Activated CD4-positive, alpha-beta memory T cell treated with anti-CD3 and anti-CD28 coated beads, Interleukin-2, amount 10 ng/mL, durations not matched to agents 7 days and 5 days (primary cell): ENCODE measurements at places on chromosomes 13 and 19. TPM values are rescaled to one million over a fixed set of nuclear protein-coding genes. Genes with fewer than 3 reads are reported as not detected.

- no peak overlapping the region for H3K4me3 ChIP-seq
- DNase-seq, result no peak
- H3K4me1 ChIP-seq, result no peaks in the 10 kb centered on the region
- H3K36me3 ChIP-seq, result no peaks in the 10 kb centered on the region
Observed at GRCh38 chr13:26236296-26236695, 14.2 kb upstream of the RNF6 start.

- no peaks in the 10 kb centered on the region for H3K27me3 ChIP-seq
- no peaks in the 10 kb centered on the region for H3K4me1 ChIP-seq
- no peak for DNase-seq
- H3K4me3 ChIP-seq, result no peak overlapping the region
- H3K36me3 ChIP-seq, result peaks cover 11% of the 10 kb centered on the region
Observed at GRCh38 chr19:58035863-58036262, 2.0 kb downstream of the ZSCAN1 start.

GRCh38 chr19:41025871-41026270 lies 34.8 kb downstream of the CYP2B6 start:
- peaks cover 28% of the 10 kb centered on the region for H3K27me3 ChIP-seq
- H3K27ac ChIP-seq, result no peak overlapping the region
- no peak overlapping the region for H3K4me3 ChIP-seq
- no peaks in the 10 kb centered on the region for H3K4me1 ChIP-seq
- no peak for DNase-seq
- no peaks in the 10 kb centered on the region for H3K36me3 ChIP-seq

- H3K27ac ChIP-seq, result no peak overlapping the region
- no peaks in the 10 kb centered on the region for H3K36me3 ChIP-seq
- no peak overlapping the region for H3K4me3 ChIP-seq
- no peak for DNase-seq
Observed at GRCh38 chr19:13053761-13054625, 48.7 kb downstream of the LYL1 start.

GRCh38 chr13:42106998-42107397 lies 58.5 kb downstream of the DGKH start:
- peaks cover 11% of the 10 kb centered on the region for H3K36me3 ChIP-seq
- no peak overlapping the region for H3K4me3 ChIP-seq
- H3K27ac ChIP-seq, result no peak overlapping the region
- peaks cover 8% of the 10 kb centered on the region for H3K4me1 ChIP-seq

DNA sequence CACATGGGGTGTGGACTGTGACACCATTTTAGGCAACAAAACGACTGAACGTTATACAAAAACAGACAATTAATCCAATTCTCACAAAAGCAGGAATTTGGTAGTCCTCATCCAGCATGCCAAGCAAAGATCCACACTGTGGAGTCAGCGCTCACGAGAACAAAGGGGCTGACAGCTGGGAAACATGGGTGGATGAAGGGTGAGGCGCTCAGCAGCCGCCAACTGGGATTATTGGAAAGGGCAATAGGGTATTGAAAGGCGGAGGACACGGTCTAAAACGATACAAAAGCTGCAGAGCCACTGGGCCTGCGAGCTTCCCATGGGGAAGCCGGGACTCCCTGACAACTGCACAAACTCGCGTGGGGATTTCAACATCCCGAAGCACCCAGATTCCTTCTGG lies 4.7 kb upstream of the ZNF813 start:
- no peak overlapping the region for H3K4me3 ChIP-seq
- H3K27ac ChIP-seq, result no peak overlapping the region
- H3K27me3 ChIP-seq, result peaks cover 4% of the 10 kb centered on the region
- H3K4me1 ChIP-seq, result peaks cover 7% of the 10 kb centered on the region
- H3K36me3 ChIP-seq, result peaks cover 41% of the 10 kb centered on the region
- no peak for DNase-seq

DNA sequence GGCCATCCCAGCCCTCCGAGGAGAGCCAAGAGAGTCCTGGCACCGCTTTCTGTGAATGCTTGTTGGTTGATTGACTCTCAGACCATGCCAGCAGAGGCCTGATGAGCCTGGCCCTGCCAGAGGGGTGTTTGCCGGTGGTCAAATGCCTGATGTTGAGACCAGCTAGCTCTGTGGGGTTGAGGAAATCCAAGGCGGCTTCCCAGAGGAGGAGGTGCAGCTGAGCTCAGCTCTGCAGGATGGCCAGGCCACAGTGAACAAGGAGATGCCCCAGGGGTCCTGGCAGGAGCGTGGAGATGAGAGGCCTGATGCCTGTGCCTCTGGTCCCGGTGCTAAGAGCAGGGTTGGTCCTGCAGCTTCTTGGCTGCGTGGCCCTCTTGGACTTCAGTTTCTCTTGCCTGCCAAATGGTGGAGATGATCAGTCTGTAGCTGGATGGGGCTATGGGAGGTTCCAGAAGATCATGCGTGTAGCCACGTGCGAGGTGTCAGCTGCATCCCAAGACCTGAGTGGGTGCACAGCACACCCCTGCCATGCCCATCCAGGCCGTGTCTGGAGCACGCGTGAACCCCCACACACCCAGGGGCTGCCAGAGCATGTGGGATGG lies 16.8 kb downstream of the NFIC start:
- no peaks in the 10 kb centered on the region for H3K27me3 ChIP-seq
- no peak for DNase-seq
- peaks cover 10% of the 10 kb centered on the region for H3K4me1 ChIP-seq
- H3K4me3 ChIP-seq, result no peak overlapping the region
- H3K27ac ChIP-seq, result no peak overlapping the region

DNA sequence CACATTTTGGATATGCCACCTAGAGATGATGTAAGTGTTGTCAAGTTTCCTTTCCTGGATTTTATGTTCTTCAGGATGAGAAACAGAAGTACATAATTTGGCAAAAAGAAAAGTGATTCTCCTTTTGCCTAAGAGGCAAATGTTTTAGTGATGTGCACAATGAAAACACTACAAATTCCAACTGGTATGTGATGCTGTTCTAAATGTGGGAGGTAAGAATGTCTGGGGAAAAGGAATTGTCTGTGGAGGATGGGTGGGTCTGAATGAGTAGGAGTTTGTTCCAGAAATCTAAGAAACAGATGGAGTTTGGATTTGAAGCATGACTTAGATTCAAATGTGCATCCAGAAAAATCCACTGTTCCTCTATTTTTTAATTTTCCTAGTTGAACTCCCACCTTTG lies 473.6 kb upstream of the SPRY2 start:
- no peaks in the 10 kb centered on the region for H3K27me3 ChIP-seq
- no peaks in the 10 kb centered on the region for H3K36me3 ChIP-seq
- H3K27ac ChIP-seq, result no peak overlapping the region
- H3K4me3 ChIP-seq, result no peak overlapping the region
- H3K4me1 ChIP-seq, result no peaks in the 10 kb centered on the region
- DNase-seq, result no peak

DNA sequence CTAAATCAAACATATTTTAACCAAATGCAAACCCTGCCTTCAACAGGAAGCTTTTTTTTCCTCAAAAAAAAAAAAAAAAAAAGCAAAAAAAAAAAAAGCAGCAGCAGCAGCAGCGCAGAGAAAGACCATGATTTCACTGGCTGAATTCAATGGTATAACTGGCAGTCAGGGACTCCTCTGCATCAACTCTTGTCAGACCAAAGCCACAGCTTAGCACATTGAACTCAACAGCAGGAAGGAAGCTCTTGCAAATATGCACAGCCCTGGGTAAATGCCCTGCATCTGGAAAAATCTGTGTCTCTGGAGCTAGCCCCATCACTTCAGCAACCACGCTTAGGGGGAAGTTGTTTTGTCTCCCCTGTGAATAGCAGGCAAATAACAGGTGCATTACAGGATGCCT lies 17.6 kb upstream of the DHRS12 start:
- no peaks in the 10 kb centered on the region for H3K36me3 ChIP-seq
- peaks cover 82% of the 10 kb centered on the region for H3K4me1 ChIP-seq
- peak overlapping the region; percentile 6 for H3K4me3 ChIP-seq

DNA sequence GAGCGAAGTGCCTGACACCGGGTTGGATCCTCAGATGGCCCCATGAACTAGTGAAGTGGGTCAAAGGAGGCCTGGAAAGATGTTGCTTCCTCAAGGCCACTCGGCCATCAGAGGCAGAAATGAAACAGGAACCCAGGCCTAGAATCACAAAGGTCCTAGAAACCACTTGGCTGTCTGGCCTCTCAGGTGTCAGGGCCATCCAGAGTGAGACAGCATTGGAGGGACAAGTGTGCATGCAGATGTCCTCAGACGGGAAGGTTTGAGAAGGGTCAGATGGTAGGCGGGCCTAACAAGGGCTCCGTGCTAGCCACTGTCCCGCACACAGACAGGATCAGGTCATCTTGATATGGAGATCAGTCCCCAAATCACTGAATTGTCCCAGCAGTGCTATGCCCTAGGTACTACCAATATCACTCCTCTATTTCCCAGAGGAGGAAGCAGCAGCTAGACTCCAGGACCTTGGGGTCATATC lies 14.3 kb downstream of the CCDC97 start:
- no peak for DNase-seq
- H3K36me3 ChIP-seq, result peaks cover 64% of the 10 kb centered on the region

GRCh38 chr19:38711726-38712153 lies 32.5 kb downstream of the CAPN12 start:
- H3K36me3 ChIP-seq, result peaks cover 66% of the 10 kb centered on the region
- no peak overlapping the region for H3K4me3 ChIP-seq
- no peaks in the 10 kb centered on the region for H3K4me1 ChIP-seq
- no peak overlapping the region for H3K27ac ChIP-seq
- DNase-seq, result no peak
- H3K27me3 ChIP-seq, result no peaks in the 10 kb centered on the region

DNA sequence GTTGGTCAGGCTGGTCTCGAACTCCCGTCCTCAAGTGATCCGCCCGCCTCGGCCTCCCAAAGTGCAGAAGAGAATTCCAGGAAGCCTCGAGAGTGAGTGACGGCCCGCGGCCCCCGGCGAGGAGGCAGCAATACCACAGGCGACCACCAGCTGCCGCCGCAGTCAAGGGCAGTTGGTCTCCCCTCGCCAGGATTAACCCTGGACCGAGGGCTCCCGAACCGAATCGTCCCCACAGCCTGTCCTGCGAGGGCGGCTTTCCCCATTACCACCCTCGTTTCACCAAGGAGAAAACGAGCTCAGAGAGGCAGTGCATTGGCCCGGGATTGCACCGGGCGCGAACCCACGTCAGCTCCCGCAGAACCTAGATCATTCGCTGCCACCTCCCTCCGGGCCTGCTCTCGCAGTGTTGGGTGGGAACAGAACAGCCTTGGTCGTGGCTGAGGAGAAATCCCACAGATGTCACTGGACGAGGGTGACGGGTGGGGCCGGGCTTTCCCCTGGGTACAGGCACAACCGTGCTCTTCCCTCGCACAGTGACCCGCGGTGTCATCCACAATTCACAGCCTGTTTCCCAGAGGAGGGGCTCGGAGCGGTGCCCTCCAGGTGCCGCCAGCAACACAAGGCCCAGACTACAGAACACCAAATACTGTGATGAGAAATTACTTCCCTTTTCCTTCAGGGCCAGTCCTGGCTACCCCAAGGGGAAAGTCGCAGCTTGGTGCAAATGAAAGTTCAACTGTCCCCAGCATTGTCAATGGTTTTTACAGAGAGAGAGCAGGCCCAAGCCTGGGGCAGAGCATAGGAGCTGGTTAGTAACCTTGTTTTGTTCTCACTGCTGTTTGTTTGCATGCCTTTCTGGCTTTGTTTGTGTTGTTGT lies 24.8 kb downstream of the C2CD4C start:
- peaks cover 47% of the 10 kb centered on the region for H3K27me3 ChIP-seq
- no peak overlapping the region for H3K4me3 ChIP-seq
- no peak overlapping the region for H3K27ac ChIP-seq
- no peak for DNase-seq

- H3K27ac ChIP-seq, result no peak overlapping the region
- no peak overlapping the region for H3K4me3 ChIP-seq
- H3K27me3 ChIP-seq, result peaks cover 26% of the 10 kb centered on the region
Observed at GRCh38 chr19:3024870-3025548, 4.1 kb downstream of the TLE2 start.

GRCh38 chr13:50914176-50914700 lies 4.6 kb downstream of the RNASEH2B start:
- H3K36me3 ChIP-seq, result peaks cover 20% of the 10 kb centered on the region
- H3K27ac ChIP-seq, result no peak overlapping the region
- H3K4me1 ChIP-seq, result peaks cover 62% of the 10 kb centered on the region
- H3K27me3 ChIP-seq, result no peaks in the 10 kb centered on the region
- no peak for DNase-seq

GRCh38 chr13:113838711-113839201 lies 25.1 kb downstream of the GAS6 start:
- no peak overlapping the region for H3K4me3 ChIP-seq
- H3K4me1 ChIP-seq, result peaks cover 15% of the 10 kb centered on the region
- no peaks in the 10 kb centered on the region for H3K27me3 ChIP-seq
- H3K36me3 ChIP-seq, result no peaks in the 10 kb centered on the region
- DNase-seq, result no peak
- no peak overlapping the region for H3K27ac ChIP-seq

DNA sequence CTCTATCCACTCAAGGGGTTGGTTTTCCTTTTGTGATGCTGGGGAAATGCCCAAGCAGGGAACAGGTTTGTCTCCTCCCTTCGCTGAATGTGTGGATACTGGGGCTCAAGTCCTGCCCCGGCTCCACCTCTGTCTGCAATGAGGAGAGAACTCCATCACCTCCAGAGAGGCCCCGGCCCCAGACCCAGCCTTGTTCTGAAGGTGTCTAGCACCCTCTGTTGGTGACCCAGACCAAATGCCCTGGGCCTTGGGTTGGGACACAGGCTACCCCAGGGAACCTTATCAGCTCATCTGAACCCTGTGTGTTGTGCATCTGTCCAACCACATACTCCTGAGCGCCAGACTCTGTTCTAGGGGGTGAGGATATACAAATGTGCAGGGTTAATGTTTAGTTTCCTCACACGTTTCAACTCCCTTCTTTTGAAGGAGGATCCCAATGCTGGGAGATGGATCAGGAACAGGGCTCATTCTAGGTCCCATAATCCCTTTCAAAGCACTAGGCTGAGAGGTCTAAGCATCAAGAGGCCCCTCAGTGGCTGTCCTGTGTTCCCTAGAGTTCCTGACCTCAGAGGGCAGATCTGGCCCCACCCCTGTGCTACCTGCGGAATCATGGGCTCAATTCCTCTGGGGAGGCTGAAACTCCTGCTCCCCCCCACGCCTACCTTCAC lies 112.5 kb upstream of the SLC7A1 start:
- H3K36me3 ChIP-seq, result no peaks in the 10 kb centered on the region
- H3K27ac ChIP-seq, result no peak overlapping the region
- H3K27me3 ChIP-seq, result peaks cover 31% of the 10 kb centered on the region
- DNase-seq, result peak; percentile 43

GRCh38 chr13:51520524-51520923 lies 63.7 kb upstream of the WDFY2 start:
- H3K27ac ChIP-seq, result no peak overlapping the region
- peaks cover 24% of the 10 kb centered on the region for H3K4me1 ChIP-seq
- no peaks in the 10 kb centered on the region for H3K36me3 ChIP-seq
- H3K27me3 ChIP-seq, result no peaks in the 10 kb centered on the region
- no peak overlapping the region for H3K4me3 ChIP-seq

Gene SERTAD3
- 18.0 TPM for total RNA-seq

Gene LGALS4
- total RNA-seq, result 0.93 TPM

Gene TNFRSF19
- total RNA-seq, result 0.45 TPM

Gene DPP9
- 67.6 TPM for total RNA-seq

Gene TEX26
- not detected for total RNA-seq

Gene BEST2
- total RNA-seq, result not detected

Gene KIR2DL4
- not detected for total RNA-seq

Gene EDDM13
- 2.9 TPM for total RNA-seq
